WTC11 (cell line): ENCODE measurements at places on chromosomes 2 and 18. TPM values are rescaled to one million over a fixed set of nuclear protein-coding genes. Genes with fewer than 3 reads are reported as not detected.
A peak's percentile ranks its signal among the peaks of the same experiment; 100 is the strongest.

DNA sequence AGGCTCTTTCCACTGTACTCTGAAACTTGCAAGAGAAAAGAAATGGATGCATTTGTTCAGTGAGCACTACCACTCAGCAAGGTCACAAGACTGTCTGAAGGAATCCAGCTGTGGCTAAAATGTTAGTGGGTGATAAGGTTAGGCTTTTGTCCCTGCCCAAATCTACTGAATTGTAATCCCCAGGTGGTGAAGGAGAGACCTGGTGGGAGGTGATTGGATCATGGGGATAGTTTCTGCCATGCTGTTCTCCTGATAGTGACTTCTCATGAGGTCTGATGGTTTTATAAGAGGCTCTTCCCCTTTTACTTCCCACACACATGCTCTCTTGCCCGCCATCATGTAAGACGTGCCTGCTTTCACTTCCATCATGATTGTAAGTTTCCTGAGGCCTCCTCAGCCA lies 68.2 kb downstream of the ZNF385B start:
- no peak overlapping the region for H3K27ac ChIP-seq
- no peaks in the 10 kb centered on the region for H3K27me3 ChIP-seq
- DNase-seq = no peak
- no peak overlapping the region for H3K4me3 ChIP-seq
- H3K4me1 ChIP-seq = 0 out of 2 replicates have a peak, but pooled peaks cover 5% of the 10 kb centered on the region

GRCh38 chr2:137980459-137980858 lies 16.2 kb downstream of the HNMT start:
- H3K4me3 ChIP-seq = no peak overlapping the region
- no peak overlapping the region for H3K27ac ChIP-seq
- no peaks in the 10 kb centered on the region for H3K36me3 ChIP-seq

GRCh38 chr2:46942143-46942526 lies 26.5 kb upstream of the MCFD2 start:
- DNase-seq = no peak
- H3K4me3 ChIP-seq = peak overlapping the region; percentile 89
- H3K27me3 ChIP-seq = peaks cover 31% of the 10 kb centered on the region
- H3K36me3 ChIP-seq = no peaks in the 10 kb centered on the region
- 0 out of 2 replicates have a peak overlapping the region, but pooled peaks have one; percentile 88 for H3K27ac ChIP-seq
- H3K4me1 ChIP-seq = peaks cover 30% of the 10 kb centered on the region

- no peaks in the 10 kb centered on the region for H3K27me3 ChIP-seq
- peak overlapping the region; percentile 60; the same call in 1 of the 2 replicates for H3K27ac ChIP-seq
- no peak overlapping the region for H3K4me3 ChIP-seq
- peaks cover 16% of the 10 kb centered on the region for H3K4me1 ChIP-seq
Measured at GRCh38 chr2:46999857-47000678, 84.5 kb upstream of the MCFD2 start.

DNA sequence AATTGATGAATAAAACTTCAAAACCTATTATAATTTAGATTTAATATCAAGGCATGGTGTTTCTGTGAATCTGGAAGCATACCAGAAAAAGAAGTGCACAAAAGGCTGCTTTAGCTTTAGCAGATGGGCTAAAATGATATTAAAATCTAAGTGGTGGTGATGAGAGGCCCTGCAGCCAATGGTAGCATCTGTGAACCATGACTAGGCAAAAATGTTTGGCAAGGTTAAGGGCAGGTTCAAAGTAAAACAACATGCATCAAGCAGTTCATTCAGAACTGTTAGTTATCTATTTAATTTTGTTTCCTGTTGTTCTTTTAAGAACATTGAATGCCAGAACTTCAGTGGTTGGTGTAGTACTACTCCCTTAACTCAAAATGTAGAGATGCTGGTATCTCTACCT lies 1736.9 kb upstream of the CELF4 start:
- no peaks in the 10 kb centered on the region; the same call in 1 of the 2 replicates for H3K27me3 ChIP-seq
- no peak for DNase-seq
- no peak overlapping the region for H3K27ac ChIP-seq
- no peak overlapping the region for H3K4me3 ChIP-seq

GRCh38 chr2:67671464-67672450 lies 274.6 kb downstream of the ETAA1 start:
- no peak overlapping the region for H3K27ac ChIP-seq
- H3K27me3 ChIP-seq = no peaks in the 10 kb centered on the region
- no peak overlapping the region for H3K4me3 ChIP-seq

DNA sequence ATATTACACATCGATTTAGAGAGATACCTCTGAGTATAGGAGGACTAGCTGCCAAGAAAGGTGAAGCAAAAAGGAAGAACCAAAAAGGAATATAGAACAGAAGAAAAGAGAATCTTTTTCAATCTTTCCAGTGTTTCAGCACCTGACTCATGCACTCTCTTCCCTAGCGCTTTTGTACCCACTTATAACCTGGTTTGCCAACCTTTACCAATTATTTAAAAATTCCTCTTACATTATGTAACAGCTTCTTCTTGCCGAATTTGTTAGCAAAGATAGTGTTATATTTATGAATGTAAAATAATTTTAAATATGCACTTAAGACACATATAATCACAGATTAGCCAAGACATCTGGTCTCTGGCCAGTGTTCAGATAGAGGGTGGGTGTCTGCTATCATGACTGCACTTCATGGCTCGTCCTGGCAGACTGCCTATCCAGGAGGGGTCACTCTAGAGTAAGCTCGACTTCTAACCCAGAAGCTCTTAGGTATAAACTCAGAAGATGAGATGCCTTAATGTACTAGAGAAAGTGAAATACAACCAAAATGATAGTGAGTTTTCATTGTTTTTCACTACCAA lies 122.9 kb downstream of the ATAD2B start:
- H3K4me3 ChIP-seq = no peak overlapping the region
- DNase-seq = peak; percentile 39
- no peaks in the 10 kb centered on the region for H3K36me3 ChIP-seq
- H3K4me1 ChIP-seq = no peaks in the 10 kb centered on the region

DNA sequence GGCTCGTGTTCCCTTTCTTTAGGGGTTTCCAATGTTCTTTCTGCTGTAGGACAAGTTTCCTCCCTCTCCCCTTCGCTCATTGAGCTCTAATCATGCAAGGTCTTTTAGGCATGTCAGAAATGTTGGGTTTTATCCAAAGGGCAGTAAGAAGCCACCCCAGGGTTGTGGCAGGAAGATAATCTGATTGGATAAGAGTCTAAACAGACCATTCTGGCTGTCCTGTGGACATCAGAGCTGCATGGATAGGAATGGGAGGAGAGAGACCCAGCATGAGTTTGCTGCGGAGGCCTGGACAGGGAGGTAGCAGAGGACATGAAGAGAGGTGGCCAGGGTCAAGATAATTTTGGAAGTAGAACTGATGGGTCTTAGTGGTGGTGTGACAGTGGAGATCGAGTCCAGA lies 88.2 kb downstream of the ACKR3 start:
- no peak overlapping the region for H3K4me3 ChIP-seq
- H3K27ac ChIP-seq = no peak overlapping the region
- DNase-seq = no peak
- peaks cover 6% of the 10 kb centered on the region for H3K27me3 ChIP-seq
- peaks cover 37% of the 10 kb centered on the region for H3K4me1 ChIP-seq
- H3K36me3 ChIP-seq = no peaks in the 10 kb centered on the region

- no peaks in the 10 kb centered on the region for H3K27me3 ChIP-seq
- no peaks in the 10 kb centered on the region for H3K36me3 ChIP-seq
- no peak overlapping the region for H3K27ac ChIP-seq
- H3K4me1 ChIP-seq = peaks cover 11% of the 10 kb centered on the region
- no peak for DNase-seq
Measured at GRCh38 chr18:25284281-25284680, 67.7 kb downstream of the ZNF521 start.

GRCh38 chr2:234269769-234270204 lies 219.3 kb downstream of the SPP2 start:
- H3K4me1 ChIP-seq = no peaks in the 10 kb centered on the region
- no peak for DNase-seq
- no peak overlapping the region for H3K27ac ChIP-seq
- H3K4me3 ChIP-seq = no peak overlapping the region
- no peaks in the 10 kb centered on the region for H3K36me3 ChIP-seq

DNA sequence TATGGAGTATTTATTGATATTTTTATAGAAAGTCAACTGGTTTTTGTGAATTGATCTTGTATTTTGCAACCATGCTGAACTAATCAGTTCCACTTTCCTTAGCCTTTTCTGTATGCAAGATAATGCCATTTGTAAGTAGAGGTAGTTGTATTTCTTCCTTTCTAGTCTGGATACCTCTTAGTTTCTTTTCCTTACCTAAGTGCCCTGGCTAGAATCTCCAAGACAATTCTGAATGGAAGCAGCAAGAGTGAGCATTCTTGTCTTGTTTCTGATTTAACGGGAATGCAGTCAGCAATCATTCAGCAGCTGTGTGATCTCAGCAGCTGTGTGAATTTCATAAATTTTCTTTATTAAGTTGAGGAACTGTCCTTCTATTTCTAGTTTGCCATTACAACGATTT lies 73.4 kb downstream of the NRXN1 start:
- peaks cover 22% of the 10 kb centered on the region for H3K4me1 ChIP-seq
- no peak overlapping the region for H3K4me3 ChIP-seq
- no peak overlapping the region for H3K27ac ChIP-seq
- DNase-seq = no peak
- no peaks in the 10 kb centered on the region for H3K36me3 ChIP-seq

Gene PCARE
- total RNA-seq = not detected in 3 replicates

Gene E2F6
- 14.2 to 16.0 TPM (median 14.4 TPM) in 3 replicates for total RNA-seq

Gene ST8SIA3
- 2.3 to 2.8 TPM (median 2.4 TPM) in 3 replicates for total RNA-seq

Gene HOXD9
- not detected in 3 replicates for total RNA-seq

Gene CACNB4
- total RNA-seq = 4.7 to 7.2 TPM (median 6.9 TPM) in 3 replicates

Gene CYP26B1
- 0.30 to 0.50 TPM (median 0.42 TPM) in 3 replicates for total RNA-seq
